ENCODE measurements at places on chromosomes 11 and 22.

DNA sequence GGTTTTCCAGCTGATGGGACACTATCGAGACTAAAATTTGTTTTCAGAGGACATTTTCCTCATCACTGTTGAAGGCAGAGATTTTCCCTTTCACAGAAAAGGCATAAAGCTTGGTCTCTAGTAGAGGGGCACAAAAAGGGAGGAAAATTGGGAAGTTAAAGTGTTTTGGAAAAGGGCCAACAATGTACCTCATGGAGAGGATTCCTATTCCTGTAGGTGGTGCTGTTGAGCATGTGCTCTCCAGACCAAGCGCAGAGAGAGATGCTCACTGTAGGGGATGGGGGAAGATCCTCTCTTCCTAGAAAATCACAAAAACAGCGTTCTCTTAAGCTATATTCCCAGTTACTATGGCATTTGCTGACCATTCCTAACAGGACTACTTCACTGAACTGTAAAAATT is 44.9 kb downstream of the OR4C46 start:
- no peak for DNase-seq

- no peak for DNase-seq
Measured at GRCh38 chr11:12137938-12138731, 27.7 kb downstream of the MICAL2 start.

GRCh38 chr11:114092478-114092877 is 33.0 kb downstream of the ZBTB16 start:
- DNase-seq = no peak

DNA sequence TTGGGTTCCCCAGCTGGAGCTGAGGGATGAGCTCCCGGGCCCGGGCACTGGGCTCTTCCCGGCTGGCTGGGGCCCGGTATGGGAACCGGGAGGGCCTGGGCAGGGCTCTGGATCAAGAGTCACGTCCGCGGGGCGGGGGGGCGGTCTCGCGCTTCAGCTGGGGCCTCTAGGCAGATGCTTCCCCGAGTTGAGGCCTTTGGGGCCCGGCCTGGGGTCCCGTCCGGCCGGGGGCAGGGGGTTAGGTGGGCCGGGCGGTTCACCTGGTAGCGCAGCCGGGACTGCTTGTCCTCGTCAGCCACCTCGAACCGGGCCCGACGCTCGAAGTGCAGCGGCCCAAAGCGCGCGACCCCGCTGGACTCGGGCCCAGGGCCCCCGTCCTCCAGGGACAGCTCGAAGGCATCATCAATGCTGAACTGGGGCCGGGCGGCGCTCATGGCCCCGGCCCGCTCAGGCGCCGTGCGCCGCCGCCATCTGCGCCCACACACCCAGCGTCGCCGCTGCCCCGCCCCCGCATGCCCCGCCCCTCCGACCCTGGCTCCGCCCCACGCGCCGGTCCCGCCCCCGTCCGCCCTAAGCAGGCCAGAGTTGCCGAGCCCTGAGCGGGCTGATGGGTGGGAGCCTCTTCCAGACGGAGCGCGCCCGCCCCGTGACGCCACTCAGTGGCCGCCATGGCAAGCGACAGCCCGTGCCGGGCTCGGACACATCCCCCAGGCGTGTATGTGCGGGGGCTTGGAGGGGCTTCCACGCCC is at the start of gene TMEM134:
TSS of gene TMEM134 (minus strand) at position 493 of the 749 bp plus-strand sequence. CDS start at position 434, 59 bp downstream.
- DNase-seq = peak; percentile 90

DNA sequence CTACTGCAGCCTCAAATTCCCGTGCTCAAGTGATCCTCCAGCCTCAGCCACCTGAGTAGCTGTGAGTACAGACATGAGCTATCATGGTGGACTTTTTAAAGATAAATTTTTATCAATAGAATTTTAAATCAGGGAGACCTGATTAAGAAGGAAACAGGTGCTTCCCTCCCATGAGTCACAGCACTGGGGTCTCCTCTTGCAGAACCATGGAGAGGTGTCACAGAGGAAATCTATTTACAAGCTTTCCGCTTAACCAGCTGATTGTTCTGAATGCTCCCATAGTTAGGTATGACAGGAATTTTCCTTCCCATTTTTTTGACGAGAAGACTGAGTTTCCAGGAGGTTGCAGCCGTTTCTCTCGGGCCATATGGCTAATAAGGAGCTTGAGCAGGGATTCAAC is 516.1 kb downstream of the MIAT start:
- no peak for DNase-seq

DNA sequence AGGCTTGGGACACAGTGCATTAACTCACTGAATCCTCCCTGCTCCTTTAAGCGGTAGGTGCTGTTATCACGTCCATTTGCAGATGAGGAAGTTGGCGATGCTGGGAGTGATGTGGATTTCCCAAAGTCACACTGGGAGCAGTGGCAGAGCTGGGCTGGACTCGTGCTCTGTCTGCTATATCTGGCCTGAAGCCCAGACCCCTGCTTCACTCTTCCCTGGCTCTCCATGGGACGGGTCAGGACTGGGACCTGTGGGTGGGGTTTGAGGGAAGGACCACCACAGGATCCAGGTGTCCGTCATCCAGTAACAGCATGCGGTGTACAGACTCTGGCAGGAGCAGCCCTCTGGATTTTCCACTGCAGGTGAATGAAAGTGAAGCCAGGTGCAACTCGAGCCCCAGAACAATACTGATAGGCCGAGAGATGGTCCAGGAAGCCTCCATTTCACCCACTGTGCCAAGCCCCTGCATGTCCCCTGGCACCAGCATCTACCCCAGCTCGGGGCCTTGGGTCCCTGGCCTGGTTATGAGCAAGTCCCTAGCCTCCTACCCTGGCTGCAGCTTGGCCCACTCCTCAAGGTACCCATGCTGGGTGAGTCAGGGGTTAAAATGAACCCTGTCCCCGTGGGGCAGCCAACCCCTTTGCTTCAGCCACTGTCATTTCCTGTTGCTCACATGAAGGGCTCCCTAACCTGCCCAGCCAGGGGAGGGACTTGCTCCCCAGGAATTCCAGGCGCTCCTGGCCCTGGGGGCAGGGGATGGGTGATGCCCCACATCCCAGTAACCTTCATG is 4.2 kb downstream of the USP2 start:
- no peak for DNase-seq

DNA sequence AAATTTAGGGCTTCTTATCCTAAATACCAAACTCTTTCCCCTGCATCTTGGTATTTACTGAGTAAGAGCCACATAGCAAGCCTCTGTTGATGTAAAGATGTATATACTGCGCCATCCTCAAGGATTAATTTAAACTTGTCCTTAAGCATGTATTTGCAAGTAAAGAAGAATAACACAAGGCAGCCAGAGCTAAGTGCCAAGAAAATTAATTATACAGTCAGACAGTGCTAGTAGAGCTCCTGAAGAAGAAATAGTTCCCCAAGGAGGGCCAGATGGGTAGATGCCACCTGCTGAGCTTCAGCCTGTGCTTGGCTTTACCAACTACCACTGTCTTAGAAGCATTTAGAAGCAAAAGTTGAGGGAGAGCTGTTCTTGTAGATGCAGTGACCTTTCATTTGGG is 470.0 kb downstream of the BUD13 start:
- DNase-seq = no peak

DNA sequence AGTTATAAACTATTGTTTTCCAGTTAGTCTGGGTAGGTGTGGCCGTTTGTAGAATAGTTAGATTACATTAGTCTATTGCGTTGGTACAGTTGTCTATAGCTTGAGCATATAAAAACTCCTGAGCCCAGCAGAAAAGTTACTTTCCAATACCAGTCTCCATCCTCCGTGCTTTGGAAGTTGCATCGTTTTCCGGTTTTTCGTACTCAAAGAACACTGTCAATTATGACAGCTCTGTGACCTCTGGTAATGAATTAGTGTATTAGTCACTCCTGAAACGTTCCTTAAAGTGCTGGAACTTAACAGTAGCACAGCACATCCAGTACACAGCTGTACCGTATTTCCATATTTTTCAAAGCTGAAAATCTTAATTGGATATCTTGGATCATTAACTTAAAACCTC is 808 bp upstream of the MSANTD2 start:
- DNase-seq = no peak

DNA sequence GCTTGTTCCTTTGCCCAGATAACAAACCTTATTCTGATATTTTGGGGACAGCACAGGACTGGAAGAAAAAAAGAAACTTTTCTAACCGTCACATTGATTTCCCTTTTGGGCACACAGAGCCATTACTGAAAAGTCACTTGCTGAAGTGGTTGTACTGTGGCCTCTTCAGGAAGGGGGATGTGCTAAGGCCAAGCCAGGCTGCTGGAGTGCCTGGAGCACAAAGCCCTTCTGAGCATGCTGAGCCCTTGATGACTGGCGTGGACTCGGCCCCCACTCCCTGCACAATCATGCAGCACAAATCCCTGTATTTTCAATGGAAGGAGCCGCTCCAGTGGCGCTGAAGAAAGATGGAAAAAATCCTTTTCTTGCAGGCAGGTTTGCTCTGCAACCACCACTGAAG is 164.2 kb downstream of the NTM start:
- DNase-seq = no peak

DNA sequence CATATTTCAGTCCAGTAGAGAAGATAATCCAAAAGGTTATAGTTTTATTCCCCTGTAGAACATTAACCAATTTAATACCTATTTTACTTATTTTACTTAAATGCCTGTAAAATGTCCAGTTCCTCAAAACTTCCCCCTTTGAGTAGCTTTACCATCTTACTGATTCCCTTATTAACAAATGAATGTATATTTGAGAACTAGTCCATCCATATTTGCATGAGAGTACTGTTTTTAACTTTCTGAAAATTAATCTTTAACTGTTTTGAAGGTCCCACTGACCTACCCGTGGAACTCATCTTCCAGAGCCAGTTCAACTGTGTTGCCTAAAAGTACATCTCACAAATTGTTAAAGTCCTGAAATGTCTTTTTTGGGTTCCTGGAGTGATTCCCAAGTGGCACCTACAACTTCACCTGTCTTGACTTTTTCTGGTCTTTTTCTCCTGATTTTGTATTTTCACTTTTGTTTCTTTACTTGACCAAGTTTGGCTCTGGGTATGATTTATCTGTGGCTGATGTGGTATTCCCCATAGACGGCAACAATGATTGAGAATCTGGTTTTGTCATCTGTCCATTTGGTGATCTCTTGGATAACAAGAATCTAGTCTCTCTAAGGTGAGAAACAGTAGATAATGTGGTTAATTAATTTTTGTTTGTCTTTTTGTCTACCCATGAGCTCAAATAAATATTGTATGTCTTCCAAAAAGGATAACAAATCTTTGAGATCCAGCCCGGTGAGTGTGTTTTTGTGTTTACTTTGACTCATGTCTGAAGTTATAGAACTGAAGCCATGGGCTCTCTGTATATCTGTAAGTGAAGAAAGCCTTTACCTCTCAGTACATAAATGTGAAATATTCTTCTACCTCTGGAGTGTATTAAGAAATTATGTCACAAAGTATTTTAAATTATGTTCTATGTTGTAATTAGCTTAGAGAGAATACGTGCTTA is 174.2 kb downstream of the ETS1 start:
- no peak for DNase-seq

- DNase-seq = no peak
Measured at GRCh38 chr11:13053255-13053917, 44.3 kb downstream of the RASSF10 start.

DNA sequence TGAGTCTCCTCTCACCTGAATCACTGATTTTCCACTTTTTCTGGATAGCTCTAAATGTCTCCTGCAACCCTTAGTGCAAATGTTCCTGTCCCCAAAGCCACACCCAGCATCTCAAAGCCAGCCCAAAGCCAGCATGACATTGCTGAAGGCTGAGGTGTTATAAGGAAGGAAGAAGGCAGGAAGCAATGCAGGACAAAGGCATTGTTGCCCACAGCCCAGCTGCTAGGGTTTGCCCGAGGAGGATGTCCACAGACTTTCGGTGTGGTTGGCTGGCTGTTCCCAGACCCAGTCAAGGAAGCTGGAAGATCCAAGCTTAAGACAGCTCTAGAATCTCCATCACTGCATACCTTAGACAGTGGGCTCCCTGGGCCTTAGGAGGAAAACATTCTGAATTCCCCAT is 23.5 kb downstream of the CHST1 start:
- no peak for DNase-seq

DNA sequence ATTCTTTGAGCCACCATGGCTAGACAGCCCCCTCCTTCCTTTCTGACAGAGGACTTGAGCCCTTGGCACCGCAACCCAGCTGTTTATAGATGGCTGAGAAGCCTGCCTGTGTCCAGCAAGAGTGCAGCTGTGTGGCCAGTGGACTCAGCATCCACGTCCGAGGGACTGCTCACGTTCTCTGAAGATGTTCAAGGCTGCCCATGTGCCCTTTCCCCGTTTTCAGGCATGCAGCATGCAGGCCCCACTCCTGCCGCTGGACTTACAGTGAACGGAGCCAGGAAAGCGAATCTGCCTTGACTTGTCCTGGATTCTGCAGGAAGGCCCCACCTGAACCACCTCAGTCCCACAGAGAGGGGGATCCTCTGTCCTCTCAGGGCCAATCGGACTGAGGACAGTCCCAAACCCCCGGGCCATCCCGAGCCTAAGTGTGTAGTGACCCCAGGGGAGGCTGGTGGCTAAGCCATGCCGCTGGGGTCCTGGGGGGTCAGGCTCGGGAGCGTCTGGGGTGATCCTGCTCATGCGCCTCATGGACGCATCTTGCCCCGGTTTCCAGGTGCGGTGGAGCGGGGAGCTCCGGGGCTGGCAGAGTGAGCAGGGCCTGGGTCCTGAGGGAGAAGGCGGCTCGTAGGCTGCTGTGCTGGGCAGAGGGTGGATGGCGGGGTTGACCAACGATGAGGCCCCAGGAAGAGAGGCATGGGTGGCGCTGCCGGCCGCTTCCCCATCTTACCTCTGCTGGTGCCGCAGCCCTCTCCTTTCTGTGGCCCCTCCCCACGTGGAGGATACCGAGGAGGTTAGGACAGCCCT is 170.7 kb downstream of the CTTN start:
- DNase-seq = no peak

DNA sequence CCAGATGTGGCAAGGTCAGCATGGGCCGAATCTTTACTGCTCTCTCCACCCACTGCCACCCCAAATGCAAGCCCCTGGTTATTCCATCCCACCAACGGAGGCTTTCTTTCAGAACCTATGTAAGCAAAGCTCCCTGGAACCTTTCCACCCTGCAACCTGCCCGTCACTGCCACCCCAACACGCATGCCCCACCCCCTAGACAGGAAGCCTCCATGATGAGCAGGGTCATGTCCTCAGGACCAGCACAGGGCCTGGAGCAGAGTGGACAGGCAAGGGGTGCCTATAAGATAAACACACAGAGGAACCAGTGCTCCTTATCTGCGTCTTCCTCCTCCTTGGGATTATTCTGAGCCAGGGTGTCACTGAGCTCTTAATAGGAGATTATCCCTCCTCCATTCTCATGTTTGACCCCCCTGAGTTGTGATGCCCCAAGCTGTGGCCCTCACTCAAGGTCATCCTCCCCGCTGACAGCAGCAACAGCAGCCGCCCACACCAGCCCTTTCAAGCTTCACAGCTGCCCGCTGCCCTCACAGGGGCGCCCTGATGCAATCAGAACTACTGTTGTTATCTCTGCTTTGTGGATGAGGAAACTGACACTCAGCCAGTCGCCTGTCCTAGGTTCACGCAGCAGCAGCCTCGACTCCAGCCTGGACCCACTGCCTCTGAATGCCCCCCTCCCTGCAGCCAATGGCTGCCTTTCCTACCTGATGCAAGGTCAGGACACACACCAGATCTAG is 647.3 kb downstream of the TBC1D22A start:
- DNase-seq = no peak

GRCh38 chr11:42170601-42171000 is 711.1 kb upstream of the LRRC4C start:
- DNase-seq = no peak
